ENCODE measurements at places on chromosomes 4 and X. TPM values are rescaled to one million over a fixed set of nuclear protein-coding genes. Genes with fewer than 3 reads are reported as not detected.

- H3K27me3 ChIP-seq = no peaks in the 10 kb centered on the region
- H3K4me3 ChIP-seq = no peak overlapping the region
- no peak for DNase-seq
- H3K27ac ChIP-seq = peak overlapping the region; percentile 98
- H3K36me3 ChIP-seq = peaks cover 23% of the 10 kb centered on the region
Measured at GRCh38 chrX:78513971-78514738, 145.0 kb downstream of the RTL3 start.

The RNF128 gene
- total RNA-seq = 0.09 TPM

The FGF5 gene
- not detected for total RNA-seq

DNA sequence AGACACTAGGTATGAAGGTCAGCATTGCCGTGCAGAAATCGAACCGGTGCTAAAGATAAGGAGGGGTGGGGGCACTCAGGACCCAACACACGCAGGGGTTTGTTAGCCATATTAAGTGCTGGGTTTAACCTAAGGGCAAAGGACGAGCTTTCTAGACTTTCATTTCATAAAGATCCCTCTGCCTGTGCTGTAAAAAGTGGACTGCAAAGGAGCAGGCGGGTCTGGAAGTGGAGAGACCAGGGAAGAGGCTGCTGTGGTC, 1.3 kb downstream of the CASP3 start:
- H3K4me3 ChIP-seq = peak overlapping the region; percentile 87
- DNase-seq = no peak
- peaks cover 22% of the 10 kb centered on the region for H3K36me3 ChIP-seq
- H3K27me3 ChIP-seq = no peaks in the 10 kb centered on the region

GRCh38 chr4:159137176-159137575, 34.3 kb downstream of the RAPGEF2 start:
- no peak overlapping the region for H3K27ac ChIP-seq
- 0 out of 3 replicates have a peak overlapping the region, but pooled peaks have one; percentile 15 for H3K4me3 ChIP-seq
- H3K27me3 ChIP-seq = no peaks in the 10 kb centered on the region
- H3K4me1 ChIP-seq = peaks cover 4% of the 10 kb centered on the region
- 0 out of 2 replicates have a peak, but pooled peaks cover 2% of the 10 kb centered on the region for H3K36me3 ChIP-seq
- DNase-seq = no peak

DNA sequence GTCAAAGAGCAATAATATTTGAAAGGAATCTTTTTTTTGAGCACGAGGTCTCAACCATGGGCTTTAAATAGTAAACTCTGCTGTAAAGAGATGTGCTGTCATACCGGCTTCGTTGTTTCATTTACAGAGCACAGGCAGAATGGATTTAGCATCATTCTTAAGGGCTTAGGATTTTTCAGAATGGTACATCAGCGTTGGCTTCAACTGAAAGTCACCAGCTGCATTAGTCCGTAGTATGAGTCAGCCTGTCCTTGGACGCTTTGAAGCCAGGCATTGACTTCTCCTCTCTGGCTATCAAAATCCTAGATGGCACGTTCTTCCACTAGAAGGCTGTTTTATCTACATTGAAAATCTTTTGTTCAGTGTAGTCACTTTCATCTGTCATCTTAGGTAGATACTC, 23.6 kb downstream of the COX18 start:
- DNase-seq = no peak
- H3K36me3 ChIP-seq = no peaks in the 10 kb centered on the region
- no peak overlapping the region for H3K27ac ChIP-seq
- H3K4me3 ChIP-seq = no peak overlapping the region
- no peaks in the 10 kb centered on the region for H3K4me1 ChIP-seq

The ADAMTS3 gene
- total RNA-seq = 0.94 TPM

GRCh38 chr4:10590896-10591295, 93.7 kb downstream of the CLNK start:
- no peaks in the 10 kb centered on the region for H3K4me1 ChIP-seq
- no peak overlapping the region for H3K4me3 ChIP-seq
- H3K36me3 ChIP-seq = no peaks in the 10 kb centered on the region
- H3K27ac ChIP-seq = no peak overlapping the region

GRCh38 chr4:1579901-1580691, 104.0 kb downstream of the FAM53A start:
- no peaks in the 10 kb centered on the region for H3K36me3 ChIP-seq
- H3K4me3 ChIP-seq = peak overlapping the region; percentile 74
- no peaks in the 10 kb centered on the region for H3K27me3 ChIP-seq
- peak; percentile 97 for DNase-seq
- H3K4me1 ChIP-seq = no peaks in the 10 kb centered on the region

DNA sequence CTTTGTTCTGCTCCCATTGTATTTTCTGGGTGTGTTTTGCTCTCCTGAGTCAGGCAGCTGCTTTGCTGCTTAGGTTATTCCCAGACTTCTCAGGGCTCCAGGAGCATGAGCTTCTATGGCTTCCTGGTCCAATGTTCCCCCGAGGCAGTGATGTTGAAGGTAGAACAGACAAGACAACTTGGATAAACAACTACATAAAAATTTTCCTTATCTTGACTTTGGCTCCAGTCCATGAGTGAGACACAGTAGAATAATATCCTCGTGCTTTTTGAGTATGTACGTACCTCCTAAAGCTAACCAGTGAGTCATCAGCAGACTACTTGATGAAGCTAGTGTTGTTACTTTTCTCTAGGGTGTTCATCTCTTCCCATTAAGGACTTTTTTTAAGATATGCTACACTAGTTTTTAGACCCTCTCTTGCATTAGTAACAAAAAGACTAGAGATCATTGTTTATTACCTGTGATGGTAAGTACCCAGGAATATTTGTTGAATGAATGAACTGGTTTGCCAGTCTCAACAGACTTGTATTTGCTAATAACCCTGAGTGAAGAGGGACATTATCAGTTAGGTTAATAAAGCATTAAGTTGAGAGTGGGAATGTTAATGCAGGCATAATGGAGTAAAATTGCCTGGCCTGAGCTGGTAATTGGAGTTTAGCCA, 131.9 kb downstream of the FHIP1A start:
- H3K27me3 ChIP-seq = no peaks in the 10 kb centered on the region
- no peak overlapping the region for H3K27ac ChIP-seq
- no peak for DNase-seq
- H3K4me1 ChIP-seq = peaks cover 3% of the 10 kb centered on the region

The MAGED2 gene
- total RNA-seq = 146 TPM

The MAGED1 gene
- 169 TPM for total RNA-seq

DNA sequence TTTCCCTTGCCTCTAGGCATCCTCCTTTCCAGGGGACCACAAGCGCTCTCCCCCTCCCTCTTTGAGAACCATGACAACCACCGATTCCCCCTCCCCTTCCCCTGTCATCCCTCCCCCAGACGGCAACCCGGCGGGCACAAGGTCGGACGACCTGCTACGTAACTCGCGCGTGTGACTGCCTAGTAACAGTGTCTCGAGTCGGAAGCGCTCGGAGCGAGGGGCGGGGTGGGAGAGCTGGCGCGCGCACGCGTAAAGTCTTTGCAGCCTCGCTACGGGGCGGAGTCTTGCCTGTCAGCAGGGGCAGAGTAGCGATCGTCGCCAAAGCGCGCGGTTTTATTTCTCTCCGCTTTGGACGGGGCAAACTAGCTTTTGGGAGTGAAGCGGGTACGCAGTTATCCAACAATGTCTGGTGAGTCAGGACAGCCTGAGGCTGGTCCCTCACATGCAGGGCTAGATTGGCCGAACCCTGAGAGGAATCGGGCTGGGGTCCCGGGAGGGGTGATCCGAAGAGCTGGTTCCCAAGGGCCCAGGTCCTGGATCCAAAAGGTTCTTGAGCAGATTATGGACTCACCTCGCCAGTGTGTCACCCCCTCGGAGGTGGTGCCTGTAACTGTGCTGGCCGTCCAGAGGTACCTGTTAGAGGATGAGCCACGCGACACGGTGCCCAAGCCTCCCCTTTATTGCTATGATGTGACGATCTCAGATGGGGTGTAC, at the start of gene RADX:
TSS of gene RADX (plus strand) at position 300 of the 714 bp plus-strand sequence. CDS start at position 403, 103 bp downstream.
- H3K36me3 ChIP-seq = no peaks in the 10 kb centered on the region
- H3K27ac ChIP-seq = no peak within 1 kb of the TSS
- H3K4me3 ChIP-seq = peak within 1 kb of the TSS; percentile 93

The HERC5 gene
- 17.2 TPM for total RNA-seq

- no peaks in the 10 kb centered on the region for H3K36me3 ChIP-seq
- no peaks in the 10 kb centered on the region for H3K4me1 ChIP-seq
- DNase-seq = no peak
Measured at GRCh38 chr4:8005814-8006215, 66.2 kb upstream of the AFAP1 start.

DNA sequence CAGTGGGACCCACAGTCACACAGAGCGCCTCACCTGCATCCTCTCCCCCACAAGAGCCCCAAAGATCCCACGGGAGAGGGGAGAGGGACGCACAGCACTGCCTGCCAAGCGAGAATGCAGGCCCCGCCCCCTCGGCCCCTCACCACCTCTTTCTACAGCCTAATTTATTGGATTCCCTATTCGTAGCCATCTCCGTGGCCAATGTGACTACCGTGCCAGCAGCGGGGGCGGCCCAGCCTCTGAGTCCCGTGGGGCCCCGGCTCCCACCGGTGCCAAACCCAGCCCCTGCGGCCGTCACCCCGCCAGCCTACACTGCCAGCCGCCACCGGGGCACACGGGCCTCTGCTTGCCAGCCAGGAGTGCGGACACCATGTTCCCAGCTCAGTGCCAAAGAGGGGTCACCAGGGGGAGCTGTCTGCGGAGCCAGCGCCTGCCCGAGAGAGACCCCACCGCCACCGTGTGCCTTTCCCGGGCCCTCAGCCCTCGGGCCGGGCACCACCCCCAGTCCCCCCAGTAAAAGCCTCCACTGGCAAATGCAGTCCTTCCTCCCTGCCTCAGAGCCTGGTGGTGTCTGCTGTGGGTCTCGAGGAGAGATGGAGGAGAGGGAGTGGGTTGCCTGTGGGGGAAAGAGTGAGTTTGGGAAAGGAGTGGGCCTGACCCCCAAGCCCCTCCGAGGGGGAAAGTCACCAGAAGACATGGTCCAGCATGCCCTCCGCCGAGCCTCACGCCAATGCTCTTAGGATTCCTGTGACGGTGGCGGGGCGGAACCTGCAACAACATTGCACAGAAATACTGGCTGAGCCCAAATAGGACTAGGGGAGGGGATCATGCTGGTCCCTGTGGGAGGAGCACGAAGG, 19.6 kb upstream of the PLXNB3 start:
- H3K27me3 ChIP-seq = no peaks in the 10 kb centered on the region
- H3K36me3 ChIP-seq = peaks cover 8% of the 10 kb centered on the region
- no peak overlapping the region for H3K27ac ChIP-seq
- no peaks in the 10 kb centered on the region for H3K4me1 ChIP-seq
- DNase-seq = peak; percentile 76

The SOX3 gene
- total RNA-seq = 8.5 TPM

The PNMA5 gene
- not detected for total RNA-seq

DNA sequence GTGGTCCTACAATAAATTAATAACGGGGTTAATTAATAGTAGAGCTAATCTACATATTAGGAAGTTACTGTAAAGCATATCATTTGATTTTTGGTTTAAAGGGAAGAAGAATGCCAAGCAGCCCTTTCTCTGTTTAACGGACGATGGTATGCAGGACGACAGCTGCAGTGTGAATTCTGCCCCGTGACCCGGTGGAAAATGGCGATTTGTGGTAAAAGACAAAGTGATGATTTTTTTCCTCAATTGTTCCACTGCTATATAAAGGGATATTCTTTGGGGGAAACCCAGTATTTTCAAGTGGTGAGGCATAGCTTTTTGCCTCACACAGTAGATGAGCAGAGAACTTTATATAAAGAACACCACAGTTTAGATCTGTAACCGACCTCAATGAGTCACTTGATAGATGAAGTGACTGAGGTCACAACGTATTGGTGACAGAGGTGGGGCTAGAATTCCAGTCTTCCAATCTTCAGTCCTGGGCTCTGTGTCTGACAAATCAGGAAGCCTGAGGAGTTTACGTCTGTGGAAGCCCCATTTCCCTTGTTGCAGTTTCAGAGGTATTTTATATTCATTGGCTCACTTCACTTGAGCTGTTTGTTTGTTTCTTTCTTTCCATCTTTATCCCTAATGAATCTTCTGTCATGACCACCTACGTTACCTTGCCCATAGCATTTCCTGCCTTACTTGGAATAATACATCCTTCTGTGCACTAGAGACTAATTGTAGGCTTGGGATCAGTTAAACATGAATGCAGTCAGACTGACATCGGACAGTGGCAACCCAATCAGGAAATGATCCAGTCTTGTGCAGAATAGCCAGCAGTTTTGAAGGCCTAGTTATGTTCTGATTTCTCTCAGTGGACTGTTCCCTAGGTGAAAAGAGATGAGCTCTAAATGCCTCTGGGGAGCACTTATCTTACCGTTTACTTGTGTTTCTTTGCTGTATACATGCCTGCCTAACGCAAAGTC, 30.1 kb downstream of the ZRSR2 start:
- DNase-seq = no peak
- peaks cover 11% of the 10 kb centered on the region for H3K4me1 ChIP-seq
- no peak overlapping the region for H3K27ac ChIP-seq
- H3K27me3 ChIP-seq = no peaks in the 10 kb centered on the region
- no peak overlapping the region for H3K4me3 ChIP-seq
- peaks cover 63% of the 10 kb centered on the region for H3K36me3 ChIP-seq

DNA sequence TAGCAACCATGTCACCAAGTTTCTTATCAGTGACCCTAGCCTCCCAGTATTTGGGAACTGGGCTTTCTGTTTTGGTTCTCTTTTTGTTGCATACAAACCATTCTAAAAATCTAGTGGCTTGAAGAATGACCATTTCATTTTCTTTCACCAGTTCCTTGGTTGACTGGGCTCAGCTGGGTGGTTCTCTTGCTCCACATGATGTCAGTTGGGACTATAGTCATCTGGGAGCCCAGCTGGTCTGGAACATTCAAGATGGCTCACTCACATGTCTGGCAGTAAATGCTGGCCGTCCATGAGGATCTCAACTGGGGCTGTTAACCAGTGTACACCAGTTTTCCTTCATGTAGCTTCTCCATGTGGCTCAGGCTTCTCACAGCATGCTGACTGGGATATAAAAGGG, 27.6 kb upstream of the MBTPS2 start:
- no peak overlapping the region for H3K27ac ChIP-seq
- peaks cover 9% of the 10 kb centered on the region for H3K4me1 ChIP-seq
- H3K27me3 ChIP-seq = no peaks in the 10 kb centered on the region
- no peak for DNase-seq
- H3K36me3 ChIP-seq = peaks cover 29% of the 10 kb centered on the region

The PFKFB1 gene
- 0.31 TPM for total RNA-seq

The GABRE gene
- 1.4 TPM for total RNA-seq

The SATL1 gene
- total RNA-seq = 0.31 TPM

DNA sequence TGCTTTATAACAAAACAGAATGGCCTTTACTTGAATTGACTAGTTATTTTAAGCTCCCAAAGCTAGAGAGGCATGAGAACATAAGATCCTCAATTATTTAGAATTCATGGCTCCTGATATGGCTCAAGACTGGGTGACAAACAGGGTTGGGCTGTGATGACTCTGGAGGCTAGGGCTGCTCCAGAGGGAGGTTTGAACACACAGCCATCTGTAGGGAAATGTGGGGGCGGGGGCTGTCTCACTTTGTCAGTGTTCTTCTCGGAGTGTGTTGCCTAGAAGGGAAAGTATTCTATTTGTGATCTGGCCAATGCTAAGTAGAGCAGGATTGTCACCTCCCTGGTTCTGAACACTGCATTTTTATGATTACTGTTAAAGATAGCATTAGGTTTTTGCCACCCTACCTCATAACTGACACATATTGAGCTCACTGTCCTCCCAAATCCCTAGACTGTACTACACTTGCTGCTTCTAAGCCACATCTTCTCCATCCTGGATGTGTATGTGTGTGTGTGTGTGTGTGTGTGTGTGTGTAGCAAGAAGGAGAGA, 45.9 kb downstream of the VSIG4 start:
- no peak for DNase-seq
- no peak overlapping the region for H3K4me3 ChIP-seq
- 0 out of 2 replicates have a peak, but pooled peaks cover 2% of the 10 kb centered on the region for H3K36me3 ChIP-seq
- H3K4me1 ChIP-seq = no peaks in the 10 kb centered on the region

The PCDH19 gene
- total RNA-seq = 0.83 TPM

GRCh38 chr4:149168645-149169044, 647.0 kb downstream of the IQCM start:
- H3K27me3 ChIP-seq = no peaks in the 10 kb centered on the region
- H3K4me3 ChIP-seq = no peak overlapping the region
- DNase-seq = no peak
- H3K36me3 ChIP-seq = no peaks in the 10 kb centered on the region

Measured in H9 (cell line).